ENCODE measurements at places on chromosomes 16 and 17.
A peak's percentile ranks its signal among the peaks of the same experiment; 100 is the strongest.

- DNase-seq, result no peak
These were observed 3.0 kb downstream of the SYNGR3 start for GRCh38 chr16:1992704-1993317.

DNA sequence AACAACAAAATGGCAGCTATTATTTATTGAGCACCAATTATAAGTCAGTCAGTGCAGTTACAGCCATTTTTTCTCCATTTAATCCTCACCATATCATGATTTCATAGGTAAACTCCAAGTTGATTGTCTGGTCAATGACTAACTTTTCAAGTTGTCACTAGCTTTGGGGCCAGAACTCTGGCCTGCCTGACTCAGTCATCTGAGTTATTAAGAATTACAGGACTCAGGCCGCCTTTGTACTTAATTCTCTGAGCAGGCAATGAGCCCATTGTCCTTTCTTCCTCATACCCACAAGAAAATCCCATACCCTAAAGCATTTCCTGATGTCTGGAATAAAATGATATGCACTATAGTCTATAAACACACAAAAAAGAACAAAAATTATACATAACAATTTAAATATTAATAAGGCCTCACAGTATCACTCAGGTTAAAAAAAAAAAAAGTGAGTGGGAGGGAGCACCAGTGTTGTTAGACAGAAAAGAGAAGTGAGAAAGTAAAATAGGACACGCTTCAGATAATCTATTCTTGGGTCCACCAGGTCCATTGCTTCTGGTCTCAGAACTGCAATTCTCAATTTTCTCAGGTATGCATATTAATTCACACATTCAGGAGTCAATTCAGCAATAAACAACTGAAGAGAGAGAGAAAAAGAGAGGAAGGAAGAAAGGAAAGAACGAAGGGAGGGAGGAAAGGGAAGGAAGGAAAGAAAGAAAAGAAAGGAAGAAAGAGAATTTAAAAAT lies 70.2 kb downstream of the SPAG9 start:
- DNase-seq, result no peak

DNA sequence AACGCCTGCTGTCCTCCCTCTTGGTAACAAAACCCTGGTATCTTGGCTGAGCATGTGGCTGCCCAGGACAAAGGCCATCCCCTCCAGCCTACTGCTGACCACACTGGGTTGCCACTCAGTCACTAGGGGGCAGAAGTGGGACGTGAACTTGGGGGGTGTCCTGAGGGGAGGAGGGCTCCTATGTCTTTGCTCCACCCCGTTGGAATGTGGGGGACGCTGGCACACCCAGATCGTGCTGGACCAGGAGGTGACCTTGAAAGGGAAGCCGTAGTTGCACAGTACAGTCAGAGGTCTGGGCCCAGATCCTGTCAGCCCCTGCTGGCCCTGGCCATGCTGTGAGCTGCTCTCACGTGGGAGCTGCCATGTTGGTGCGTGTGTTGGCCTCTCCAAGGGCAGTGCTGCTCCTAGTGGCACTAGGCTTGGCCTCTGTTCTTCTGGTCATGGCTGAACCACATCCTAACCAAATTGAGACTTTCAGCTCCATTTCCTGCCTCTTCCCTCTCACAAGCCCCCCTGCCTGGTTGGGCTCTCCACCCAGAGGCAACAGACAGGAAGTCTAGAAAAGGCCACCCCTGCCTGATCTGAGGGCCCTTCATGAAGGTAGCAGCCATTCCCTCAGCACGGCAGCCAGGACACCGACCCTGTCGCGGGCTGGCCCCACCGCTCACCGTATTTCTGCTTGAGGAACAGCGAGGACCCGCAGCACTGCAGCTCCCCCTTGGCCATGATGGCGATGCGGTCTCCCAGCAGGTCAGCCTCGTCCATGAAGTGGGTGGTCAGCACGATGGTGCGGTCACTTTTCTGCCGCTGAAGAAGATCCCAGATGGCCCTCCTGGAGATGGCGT lies 29.0 kb upstream of the RNPS1 start:
- peak; percentile 36 for DNase-seq

GRCh38 chr17:62714016-62714777 lies 86.7 kb downstream of the MRC2 start:
- DNase-seq, result no peak

- no peak for DNase-seq
These were observed 17.5 kb downstream of the COG7 start for GRCh38 chr16:23435500-23435899.

DNA sequence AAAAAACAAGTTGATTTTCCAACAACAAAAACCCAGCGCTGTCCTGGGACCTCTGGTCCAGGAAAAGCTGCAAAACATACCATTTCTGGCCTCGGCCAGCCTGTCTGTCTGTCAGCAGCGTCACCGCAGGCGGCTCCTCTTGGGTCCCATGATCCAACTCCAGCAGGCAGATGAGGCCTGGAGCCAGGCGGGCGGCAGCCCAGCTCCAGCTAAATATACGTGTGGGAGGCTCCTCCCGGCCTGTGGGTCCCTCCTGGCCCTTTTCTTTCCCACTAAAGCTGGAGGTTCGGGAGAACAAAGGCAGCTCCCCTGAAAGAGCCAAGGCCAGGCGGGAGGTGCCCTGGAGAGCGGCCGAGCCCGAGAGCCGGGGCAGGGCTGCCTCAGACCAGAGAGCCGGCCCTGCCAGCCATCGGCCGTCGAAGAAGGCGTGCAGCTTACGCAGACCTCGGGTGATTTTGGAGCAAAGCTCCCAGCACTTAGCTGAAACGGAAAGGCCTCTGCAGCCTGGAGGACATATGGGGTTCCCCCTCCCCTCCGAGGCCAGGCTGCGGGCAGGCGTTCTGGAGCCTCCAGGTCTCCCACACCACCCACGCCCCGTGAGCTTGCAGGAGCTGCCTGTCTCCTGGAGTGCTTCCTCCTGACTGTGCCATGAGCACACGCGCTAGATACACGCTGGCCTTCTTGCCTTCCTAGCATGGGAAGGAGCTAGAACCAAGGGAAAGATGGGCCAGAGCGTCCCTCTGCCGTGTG lies 19.9 kb upstream of the JPH3 start:
- no peak for DNase-seq

GRCh38 chr16:67166598-67167168 lies 2.1 kb downstream of the HSF4 start:
- no peak for DNase-seq

DNA sequence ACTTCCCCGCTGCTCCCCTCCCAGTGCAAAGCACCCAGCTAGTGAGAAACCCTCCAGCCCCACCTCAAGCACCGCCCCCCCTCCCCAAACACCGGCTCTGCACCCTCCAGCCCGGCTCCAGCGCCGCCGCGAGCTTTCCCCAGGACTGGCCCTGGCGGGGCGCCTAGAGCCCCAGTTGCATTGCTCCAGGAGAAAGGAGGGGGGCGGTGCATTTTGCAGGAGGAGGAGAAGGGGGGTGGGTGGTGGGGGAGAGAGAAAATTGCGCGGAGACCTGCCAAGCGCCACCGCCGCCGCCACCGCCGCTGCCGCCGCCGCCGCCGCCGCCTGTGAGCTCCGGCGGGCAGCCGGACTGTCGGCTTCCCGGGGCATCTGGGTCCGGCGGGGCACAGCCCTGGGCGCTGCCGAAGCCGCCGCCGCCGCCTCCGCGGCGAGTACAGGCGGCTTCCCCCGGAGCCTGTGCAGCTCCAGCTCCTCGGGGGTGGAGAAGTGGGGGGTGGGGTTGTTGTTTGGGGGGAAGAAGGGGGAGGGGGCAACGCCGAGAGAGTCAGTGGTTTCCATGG lies 333 bp upstream of the NOG start:
- DNase-seq, result no peak

- DNase-seq, result no peak
These were observed 19.5 kb upstream of the USP10 start for GRCh38 chr16:84680165-84680842.
